ENCODE measurements at places on chromosomes 4 and X. TPM values are rescaled to one million over a fixed set of nuclear protein-coding genes. Genes with fewer than 3 reads are reported as not detected.

GRCh38 chr4:20192736-20193135 is 59.0 kb upstream of the SLIT2 start:
- H3K36me3 ChIP-seq: no peaks in the 10 kb centered on the region
- H3K27ac ChIP-seq: no peak overlapping the region
- no peak overlapping the region for H3K4me3 ChIP-seq
- no peaks in the 10 kb centered on the region for H3K27me3 ChIP-seq
- no peaks in the 10 kb centered on the region for H3K4me1 ChIP-seq

DNA sequence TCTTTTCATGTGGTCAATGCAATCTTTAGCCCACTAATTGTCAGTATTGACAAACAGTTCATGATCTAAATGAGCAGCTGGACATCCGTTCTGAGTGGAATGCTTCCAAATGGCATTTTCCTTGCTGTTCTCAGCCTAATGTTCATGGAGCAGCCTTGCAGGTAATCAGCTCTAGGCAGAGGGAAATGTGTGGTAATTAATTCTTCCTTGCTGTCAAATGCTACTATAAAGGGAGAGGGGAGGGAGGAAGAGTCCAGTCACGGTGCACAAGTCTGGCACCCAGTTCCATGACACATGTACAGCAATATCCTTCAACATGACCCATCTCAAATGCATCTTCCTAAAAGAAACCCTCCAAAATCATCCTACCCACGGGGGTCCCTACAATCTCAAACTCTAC is 88.5 kb downstream of the LDB2 start:
- H3K4me3 ChIP-seq: no peak overlapping the region
- no peak overlapping the region for H3K27ac ChIP-seq
- H3K4me1 ChIP-seq: no peaks in the 10 kb centered on the region
- no peak for DNase-seq
- H3K27me3 ChIP-seq: no peaks in the 10 kb centered on the region

DNA sequence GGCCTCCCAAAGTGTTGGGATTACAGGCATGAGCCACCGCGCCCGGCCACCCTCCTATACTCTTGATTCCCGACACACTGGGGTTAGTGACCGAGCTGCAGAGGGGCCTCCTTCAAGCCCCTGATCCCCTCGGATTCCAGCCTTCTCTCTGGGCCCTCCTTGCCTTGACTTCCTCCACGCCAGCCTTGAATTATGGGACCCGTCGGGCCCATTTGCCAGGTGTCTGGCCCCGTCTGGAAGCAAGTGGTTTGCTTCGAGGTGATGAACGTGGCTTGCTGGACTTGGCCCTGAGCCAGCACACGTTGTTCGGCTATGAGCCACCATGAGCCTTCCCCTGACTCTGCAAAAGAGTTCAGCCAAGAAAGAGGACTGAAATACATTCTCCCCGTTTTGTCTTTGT is 37.4 kb upstream of the GRPEL1 start:
- no peak overlapping the region for H3K27ac ChIP-seq
- H3K27me3 ChIP-seq: peaks cover 3% of the 10 kb centered on the region
- H3K4me3 ChIP-seq: no peak overlapping the region
- DNase-seq: no peak
- H3K36me3 ChIP-seq: no peaks in the 10 kb centered on the region

DNA sequence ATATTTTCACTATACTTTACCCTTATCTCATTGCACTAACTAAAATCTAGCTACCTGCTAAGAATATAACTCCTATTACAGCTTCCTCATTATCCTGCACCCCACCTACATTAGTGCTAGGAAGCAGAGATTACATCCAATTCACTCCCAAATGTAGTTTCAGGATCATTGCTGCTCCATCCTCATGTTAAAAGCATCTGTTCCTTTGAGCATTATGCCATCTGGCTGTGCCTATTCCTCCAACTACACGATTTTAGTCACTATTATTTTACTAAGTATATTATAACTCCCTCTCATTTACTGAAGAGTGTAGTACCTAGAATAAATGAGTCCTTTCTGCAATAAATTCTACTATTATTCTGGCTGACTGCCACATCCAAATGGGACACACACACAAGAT is 1586.9 kb downstream of the TECRL start:
- H3K4me3 ChIP-seq: no peak overlapping the region
- no peaks in the 10 kb centered on the region for H3K4me1 ChIP-seq
- H3K36me3 ChIP-seq: no peaks in the 10 kb centered on the region
- DNase-seq: no peak
- H3K27me3 ChIP-seq: no peaks in the 10 kb centered on the region

GRCh38 chrX:49075347-49075746 is 1.5 kb upstream of the PRAF2 start:
- no peak for DNase-seq
- no peaks in the 10 kb centered on the region for H3K36me3 ChIP-seq
- no peak overlapping the region for H3K4me3 ChIP-seq
- H3K4me1 ChIP-seq: peaks cover 29% of the 10 kb centered on the region
- no peaks in the 10 kb centered on the region for H3K27me3 ChIP-seq

DNA sequence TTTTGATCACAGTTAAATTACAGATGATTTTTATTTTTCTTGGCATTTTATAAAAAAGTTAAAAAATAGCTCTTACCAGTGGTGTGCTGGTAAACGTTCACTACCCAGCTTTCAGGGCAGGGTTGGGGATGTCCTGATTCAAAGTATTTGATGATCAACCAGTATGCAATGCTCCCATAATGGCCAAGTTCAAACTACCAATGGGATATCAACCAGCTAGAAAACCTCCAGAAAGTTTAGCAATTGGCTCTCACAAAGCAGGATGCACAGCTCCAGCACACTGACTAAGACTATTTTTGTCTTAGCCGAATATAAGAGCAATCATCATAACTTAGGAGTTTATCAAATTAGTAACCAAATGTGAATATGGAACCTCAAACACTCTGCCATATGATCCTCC is 108.0 kb upstream of the PDE5A start:
- H3K4me1 ChIP-seq: no peaks in the 10 kb centered on the region
- DNase-seq: no peak
- peaks cover 3% of the 10 kb centered on the region for H3K27me3 ChIP-seq
- H3K27ac ChIP-seq: no peak overlapping the region
- H3K4me3 ChIP-seq: no peak overlapping the region
- H3K36me3 ChIP-seq: no peaks in the 10 kb centered on the region

DNA sequence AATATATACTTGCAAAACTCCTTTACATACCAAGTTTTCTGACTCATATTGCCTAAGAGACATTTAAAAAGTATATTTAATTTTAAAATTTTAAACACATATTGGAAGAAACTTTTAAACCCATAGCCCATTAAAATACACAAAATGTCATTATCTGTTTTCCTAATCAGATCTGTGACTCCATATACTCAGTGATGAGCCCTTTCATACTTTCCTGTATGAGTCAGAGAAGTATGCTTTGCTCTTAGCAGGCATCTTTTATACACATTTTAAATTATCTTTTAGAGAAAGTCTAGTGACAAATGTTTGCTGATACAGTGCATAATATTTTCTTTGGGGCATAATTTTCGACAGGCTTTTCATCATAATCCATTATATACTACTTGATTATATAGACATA is 26.4 kb downstream of the SPIN3 start:
- no peaks in the 10 kb centered on the region for H3K36me3 ChIP-seq
- no peak overlapping the region for H3K27ac ChIP-seq
- DNase-seq: no peak
- H3K4me1 ChIP-seq: peaks cover 4% of the 10 kb centered on the region
- no peaks in the 10 kb centered on the region for H3K27me3 ChIP-seq

DNA sequence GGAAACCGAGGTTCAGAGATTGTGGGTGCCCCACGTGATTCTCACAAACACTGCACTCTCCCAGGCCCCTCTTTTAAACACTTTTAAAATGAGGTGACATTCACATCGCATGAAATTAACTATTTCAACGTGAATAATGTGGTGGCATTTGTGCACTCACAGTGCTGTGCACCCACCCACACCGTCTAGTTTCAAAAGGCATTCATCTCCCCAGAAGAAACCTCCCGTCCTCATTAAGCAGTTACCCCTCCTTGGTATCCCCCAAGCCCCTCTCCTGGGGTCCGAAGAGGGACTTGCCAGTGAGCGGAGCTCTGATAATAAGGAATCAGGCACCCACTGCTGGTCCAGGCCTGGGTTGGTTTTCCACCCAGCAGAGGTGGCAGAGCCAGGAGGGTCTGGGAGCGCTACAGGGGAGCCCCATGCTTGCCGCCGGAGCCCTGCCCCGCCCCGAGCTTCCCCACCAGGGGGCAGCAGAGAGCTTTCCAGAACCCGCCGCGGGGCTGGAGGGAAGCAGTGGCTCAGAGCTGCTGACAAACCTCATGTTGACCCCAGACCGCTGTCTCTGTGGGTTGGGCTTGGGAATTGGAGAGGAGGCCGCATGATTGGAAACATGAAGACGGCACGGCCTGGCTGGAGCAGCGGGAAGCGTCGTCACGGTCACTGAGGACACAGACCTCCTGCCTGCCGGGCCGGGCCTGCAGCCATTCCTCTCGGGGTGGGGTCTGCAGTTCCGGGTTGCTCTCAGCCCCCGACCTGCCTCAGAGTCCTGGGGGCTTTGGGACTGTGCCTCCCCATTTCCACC is 27.5 kb upstream of the HTRA3 start:
- DNase-seq: peak; percentile 68
- H3K27ac ChIP-seq: no peak overlapping the region
- no peaks in the 10 kb centered on the region for H3K27me3 ChIP-seq
- no peaks in the 10 kb centered on the region for H3K36me3 ChIP-seq

DNA sequence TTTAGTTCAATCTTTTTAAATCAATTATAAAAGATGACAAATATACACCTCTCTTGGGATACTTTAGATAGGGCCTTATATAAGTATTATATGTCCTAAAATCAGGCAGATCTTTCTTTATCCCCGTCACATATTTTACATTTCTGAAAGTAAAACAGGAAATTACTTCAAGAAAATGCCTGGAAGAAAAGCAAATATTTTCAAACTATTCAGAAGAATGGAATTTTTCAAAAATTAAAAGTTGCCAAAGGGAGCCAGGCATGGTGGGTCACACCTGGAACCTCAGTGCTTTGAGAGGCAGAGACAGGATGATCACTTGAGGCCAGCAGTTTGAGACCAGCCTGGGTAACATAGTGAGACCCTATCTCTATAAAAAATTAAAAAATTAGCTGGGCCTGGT is 34.4 kb downstream of the MGARP start:
- H3K27ac ChIP-seq: no peak overlapping the region
- no peak for DNase-seq

DNA sequence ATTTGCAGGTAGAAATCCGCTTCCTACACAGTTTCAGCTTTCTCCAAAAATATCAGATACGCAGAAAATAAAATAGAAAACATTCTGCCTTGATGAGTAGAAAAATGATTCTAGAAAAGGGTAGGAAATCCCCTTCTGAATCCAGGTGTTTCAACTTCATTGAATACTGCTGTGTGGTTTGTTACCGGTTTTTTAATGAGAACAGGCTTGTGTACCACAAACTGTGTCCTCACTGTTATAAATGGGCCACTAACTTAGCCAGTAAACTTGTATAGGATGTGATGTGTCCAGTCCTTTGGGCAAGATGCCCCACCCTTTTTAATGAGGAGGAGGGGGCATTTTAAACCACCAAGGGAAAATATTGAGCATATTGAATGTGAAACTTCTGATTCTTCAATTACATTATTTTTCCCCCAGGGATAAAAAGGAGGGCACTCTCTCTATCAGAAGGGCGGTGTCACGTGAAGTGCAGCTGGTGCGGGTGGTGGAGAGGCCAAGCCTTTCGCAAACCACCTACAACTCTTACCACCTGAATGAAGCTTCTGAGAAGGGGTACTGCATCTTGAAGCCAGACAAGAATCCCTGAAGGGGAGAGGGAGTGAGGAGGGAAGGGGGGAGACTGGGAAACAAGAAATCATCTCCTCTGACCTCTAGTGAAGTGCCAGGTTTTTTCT is 4.5 kb downstream of the CXXC4 start:
- H3K4me1 ChIP-seq: peaks cover 31% of the 10 kb centered on the region
- peaks cover 39% of the 10 kb centered on the region for H3K27me3 ChIP-seq
- H3K27ac ChIP-seq: peak overlapping the region; percentile 31

DNA sequence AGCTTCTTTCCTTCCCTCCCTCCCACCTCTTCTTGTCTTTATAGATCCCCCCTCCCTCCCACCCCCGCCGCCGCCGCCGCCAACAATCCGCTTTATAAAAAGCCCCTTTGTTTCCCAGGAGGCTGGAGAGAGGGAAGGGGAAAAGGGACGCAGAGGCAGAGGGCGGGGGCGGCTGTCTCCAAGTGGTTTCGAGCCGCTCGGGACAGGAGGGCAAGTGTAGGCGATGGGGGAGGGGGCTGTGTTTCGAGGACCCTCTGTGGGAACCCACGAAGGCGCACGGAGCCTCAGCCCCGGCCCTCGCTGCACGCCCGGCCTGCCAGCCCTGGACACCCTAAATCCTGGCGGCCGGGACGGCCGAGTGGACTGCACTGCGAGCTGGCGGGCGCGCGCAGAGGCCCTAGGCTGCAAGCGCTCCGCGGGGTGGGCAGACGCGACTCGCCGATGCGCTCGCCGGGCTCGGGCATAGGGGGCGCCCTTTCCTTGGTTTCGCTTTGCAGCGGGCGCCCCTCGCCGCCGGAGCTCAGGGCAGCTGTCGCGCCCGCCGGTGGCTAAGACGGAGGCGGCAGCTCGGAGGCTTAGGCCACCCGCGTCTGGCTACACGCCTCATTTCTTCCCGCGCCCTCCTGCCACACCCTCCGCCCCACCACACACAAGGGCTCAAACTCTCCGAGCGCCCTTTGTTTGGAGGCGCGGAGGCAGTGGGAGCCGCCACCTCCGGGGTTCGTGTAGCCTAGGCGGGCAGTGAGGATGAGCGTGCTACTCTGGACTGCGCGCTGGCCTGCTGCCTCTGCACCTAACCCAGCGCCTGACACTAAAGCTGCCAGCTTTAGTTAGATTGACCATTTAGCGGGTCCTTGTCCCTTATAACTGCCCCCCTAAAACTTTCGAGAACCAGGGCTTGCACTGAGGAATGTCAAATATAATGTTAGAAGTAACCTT is 2.2 kb downstream of the MAMLD1 start:
- peak overlapping the region; percentile 79 for H3K4me3 ChIP-seq
- peaks cover 2% of the 10 kb centered on the region for H3K27me3 ChIP-seq
- H3K36me3 ChIP-seq: no peaks in the 10 kb centered on the region
- no peak overlapping the region for H3K27ac ChIP-seq
- H3K4me1 ChIP-seq: peaks cover 42% of the 10 kb centered on the region

DNA sequence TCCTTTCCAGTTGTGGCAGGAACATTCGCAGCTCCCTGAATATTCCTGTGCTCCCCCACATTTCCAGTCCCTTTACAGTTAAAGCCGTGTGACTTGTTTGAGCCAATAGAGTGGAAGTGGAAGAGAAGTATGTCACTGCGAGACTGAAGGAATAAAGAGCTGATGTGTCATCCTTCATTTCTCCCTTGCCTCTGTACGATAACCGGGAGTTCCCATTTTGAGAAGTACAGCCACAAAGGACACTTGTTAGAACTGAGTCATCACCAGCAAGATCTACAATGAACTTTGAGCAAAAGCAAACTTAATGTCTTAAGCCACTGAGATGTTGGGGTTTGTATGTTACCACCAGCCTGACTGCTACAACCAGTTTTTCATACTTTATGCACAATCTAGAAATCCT is 92.3 kb downstream of the SPRY1 start:
- peaks cover 1% of the 10 kb centered on the region for H3K27me3 ChIP-seq
- H3K27ac ChIP-seq: no peak overlapping the region
- no peak overlapping the region for H3K4me3 ChIP-seq
- no peaks in the 10 kb centered on the region for H3K4me1 ChIP-seq
- no peaks in the 10 kb centered on the region for H3K36me3 ChIP-seq
- no peak for DNase-seq

SPIN2A gene
- total RNA-seq: 2.3 TPM

ARSJ gene
- total RNA-seq: 0.08 TPM

TRPC5OS gene
- not detected for total RNA-seq

EGF gene
- total RNA-seq: not detected

HS6ST2 gene
- not detected for total RNA-seq

PARM1 gene
- total RNA-seq: 0.21 TPM

Measured in naive thymus-derived CD8-positive, alpha-beta T cell (primary cell).